HCT116 (cell line): ENCODE measurements at places on chromosomes 1 and 21.
A peak's percentile ranks its signal among the peaks of the same experiment; 100 is the strongest.

DNA sequence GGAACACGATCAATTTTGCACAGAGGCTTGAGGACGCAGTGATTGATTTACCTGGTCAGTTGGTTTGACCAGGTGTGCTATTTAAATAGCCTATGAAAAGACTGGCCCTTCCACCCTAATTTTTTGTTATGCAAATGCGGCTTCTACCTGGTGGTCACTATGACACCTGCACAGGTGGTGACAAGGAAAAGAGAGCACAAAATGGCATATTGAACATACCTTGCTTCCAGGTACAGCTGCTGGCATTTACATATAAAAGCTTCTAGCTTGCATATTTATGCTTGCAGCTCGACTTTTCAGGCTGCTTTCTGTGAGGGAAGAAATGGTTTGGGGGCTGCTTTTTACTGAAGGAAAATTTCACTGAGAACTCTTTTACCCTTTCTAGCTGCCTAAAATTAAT, 15.3 kb upstream of the FMO4 start:
- no peaks in the 10 kb centered on the region; the same call in 1 of the 2 replicates for H3K27me3 ChIP-seq
- H3K4me1 ChIP-seq, result no peaks in the 10 kb centered on the region
- no peak for DNase-seq
- no peaks in the 10 kb centered on the region for H3K36me3 ChIP-seq
- H3K4me3 ChIP-seq, result no peak overlapping the region
- no peak overlapping the region for H3K27ac ChIP-seq

GRCh38 chr1:234975941-234976860, 152.4 kb downstream of the TOMM20 start:
- peaks cover 67% of the 10 kb centered on the region for H3K4me1 ChIP-seq
- no peaks in the 10 kb centered on the region for H3K36me3 ChIP-seq
- no peaks in the 10 kb centered on the region; the same call in 1 of the 2 replicates for H3K27me3 ChIP-seq
- H3K4me3 ChIP-seq, result no peak overlapping the region
- peak overlapping the region; percentile 41 for H3K27ac ChIP-seq

DNA sequence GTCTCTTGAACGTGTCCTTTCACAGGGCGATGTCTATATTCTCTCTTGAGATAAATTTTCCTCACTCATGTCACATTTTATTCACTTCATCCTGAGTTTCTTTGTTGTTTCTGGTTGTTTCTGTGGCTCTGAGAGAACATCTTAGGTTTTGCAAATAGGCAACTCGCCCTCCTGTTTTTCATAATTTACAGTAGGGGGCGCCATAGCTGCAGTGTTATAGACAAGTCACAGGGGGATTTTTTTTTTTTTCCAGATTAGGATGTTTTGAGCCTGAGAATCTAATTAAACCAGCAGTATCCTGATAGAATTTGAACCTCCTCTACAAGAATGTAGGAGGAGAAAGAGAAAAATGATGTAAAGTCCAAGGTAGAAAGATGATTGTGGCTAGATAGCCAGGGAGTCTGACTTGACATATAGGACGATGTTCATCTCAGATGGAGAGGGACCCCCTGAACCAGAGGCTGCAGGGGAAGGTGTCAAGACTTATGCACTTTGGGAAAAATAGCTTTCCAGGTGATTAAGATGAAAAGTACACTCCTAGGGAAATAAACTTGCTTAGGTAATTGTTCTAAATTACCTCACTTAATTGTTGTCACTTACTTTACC, 76.3 kb downstream of the ZP4 start:
- H3K36me3 ChIP-seq, result no peaks in the 10 kb centered on the region
- no peak overlapping the region for H3K27ac ChIP-seq
- no peak overlapping the region for H3K4me3 ChIP-seq
- H3K4me1 ChIP-seq, result no peaks in the 10 kb centered on the region

GRCh38 chr1:240074422-240074821, 17.3 kb upstream of the FMN2 start:
- no peak overlapping the region for H3K27ac ChIP-seq
- no peaks in the 10 kb centered on the region for H3K4me1 ChIP-seq
- no peak overlapping the region for H3K4me3 ChIP-seq

DNA sequence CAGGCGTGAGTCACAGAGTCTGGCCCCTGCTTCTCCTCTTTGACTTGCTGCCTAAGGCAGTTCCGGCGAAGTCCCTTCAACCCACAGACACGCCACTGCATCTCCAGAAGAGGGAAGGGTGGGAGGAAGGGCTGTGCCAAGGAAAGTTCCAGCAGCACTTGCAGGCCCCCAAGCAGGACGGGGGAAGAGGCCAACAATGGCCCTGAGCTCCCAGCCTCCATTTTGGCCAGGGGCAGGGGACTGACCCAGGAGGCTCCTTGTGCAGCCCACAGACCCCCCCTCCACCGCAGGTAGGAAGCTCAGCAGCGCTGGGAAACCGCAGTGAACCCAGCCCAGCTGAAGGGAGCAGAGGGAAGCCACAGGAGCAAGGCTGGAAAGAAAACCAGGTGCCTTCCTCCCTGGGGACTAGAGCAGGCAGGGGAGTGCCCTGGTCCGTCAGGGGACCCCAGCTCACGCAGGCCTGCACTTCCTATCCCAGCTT, 35.4 kb downstream of the ACOT7 start:
- DNase-seq, result no peak
- H3K27me3 ChIP-seq, result no peaks in the 10 kb centered on the region
- peak overlapping the region; percentile 51 for H3K27ac ChIP-seq

GRCh38 chr1:171641076-171641864, 11.2 kb downstream of the MYOC start:
- peaks cover 9% of the 10 kb centered on the region for H3K4me1 ChIP-seq
- no peak overlapping the region for H3K27ac ChIP-seq
- no peaks in the 10 kb centered on the region for H3K36me3 ChIP-seq
- no peak for DNase-seq
- H3K4me3 ChIP-seq, result no peak overlapping the region

DNA sequence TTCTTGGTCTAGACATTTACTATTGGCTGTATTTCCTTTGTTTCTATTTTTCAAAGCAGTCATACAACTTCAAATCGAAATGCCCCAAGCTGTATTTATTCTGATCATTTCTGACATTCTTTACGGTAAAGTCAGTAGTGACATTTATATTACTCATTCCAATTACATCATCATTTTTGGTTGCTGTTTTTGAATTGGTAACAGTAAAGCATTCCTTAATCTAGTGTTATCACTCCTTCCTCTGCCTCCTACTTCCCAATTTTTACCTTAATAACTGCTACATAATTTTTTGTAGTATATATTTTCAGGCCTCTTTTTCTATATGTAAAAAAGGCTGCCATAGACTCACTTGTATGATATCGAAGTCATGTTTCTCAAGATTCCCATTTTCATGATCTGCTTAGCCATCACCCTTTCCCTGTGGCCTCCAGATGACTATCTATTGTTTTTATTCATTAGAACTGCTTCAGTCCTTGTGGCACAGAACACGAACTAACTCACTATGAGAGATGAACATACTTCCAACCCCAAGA, 167.2 kb downstream of the RUNX1 start:
- peaks cover 48% of the 10 kb centered on the region for H3K4me1 ChIP-seq
- no peak overlapping the region for H3K4me3 ChIP-seq
- H3K27ac ChIP-seq, result peak overlapping the region; percentile 31; the same call in 1 of the 2 replicates
- DNase-seq, result no peak

DNA sequence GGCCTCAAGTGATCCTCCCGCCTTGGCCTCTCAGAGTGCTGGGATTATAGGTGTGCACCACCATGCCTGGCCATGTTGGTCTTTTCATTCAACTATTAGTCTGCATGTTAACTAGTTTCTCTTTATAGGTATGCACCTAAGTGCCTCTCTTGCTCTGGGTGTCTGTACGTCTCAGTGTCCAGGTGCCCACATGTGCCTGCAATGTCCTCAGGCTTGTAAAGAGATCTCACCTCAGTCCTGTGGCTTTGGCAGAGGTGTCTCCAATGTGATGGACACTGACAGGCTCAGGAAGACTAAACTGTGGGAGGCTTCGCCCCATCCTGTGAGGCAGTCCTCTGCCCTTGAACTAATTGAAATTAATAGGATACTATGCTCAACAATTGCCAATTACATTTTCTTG, 526.3 kb downstream of the PTPRU start:
- H3K27me3 ChIP-seq, result peaks cover 40% of the 10 kb centered on the region
- DNase-seq, result no peak
- no peaks in the 10 kb centered on the region for H3K36me3 ChIP-seq
- H3K4me3 ChIP-seq, result no peak overlapping the region
- H3K4me1 ChIP-seq, result no peaks in the 10 kb centered on the region
- H3K27ac ChIP-seq, result no peak overlapping the region

DNA sequence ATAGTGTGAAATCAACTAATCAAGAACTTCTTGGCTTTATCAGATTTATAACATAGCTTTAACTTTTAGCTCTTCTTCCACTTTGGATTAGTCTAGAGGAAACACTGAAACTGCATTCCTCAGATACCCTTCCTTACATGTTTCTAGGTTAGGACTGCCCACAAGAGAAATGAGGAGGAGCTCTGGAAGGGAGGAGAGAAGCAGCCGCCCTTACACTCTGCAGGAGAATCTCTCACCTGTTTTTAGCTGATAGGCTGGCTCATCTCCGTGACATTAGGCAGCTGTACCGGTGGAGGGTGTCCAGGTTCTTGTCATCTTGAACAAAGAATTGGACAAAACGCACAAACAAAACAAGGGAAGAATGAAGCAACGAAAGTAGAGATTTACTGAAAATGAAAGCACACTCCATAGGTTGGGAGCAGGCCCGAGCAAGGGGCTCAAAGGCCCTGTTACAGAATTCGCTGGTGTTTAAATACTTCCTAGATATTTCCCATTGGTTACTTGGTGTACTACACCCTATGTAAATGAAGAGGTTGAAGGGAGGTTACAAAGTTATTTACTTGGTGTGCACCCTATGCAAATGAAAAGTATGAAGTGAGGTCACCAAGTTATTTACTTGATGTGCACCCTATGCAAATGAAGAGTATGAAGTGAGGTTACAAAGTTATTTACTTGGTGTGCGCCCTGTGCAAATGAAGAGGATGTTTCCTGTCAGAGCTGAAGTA, 524.9 kb upstream of the CHRM3 start:
- no peaks in the 10 kb centered on the region for H3K36me3 ChIP-seq
- H3K4me1 ChIP-seq, result no peaks in the 10 kb centered on the region
- H3K27ac ChIP-seq, result no peak overlapping the region
- H3K27me3 ChIP-seq, result no peaks in the 10 kb centered on the region
- H3K4me3 ChIP-seq, result no peak overlapping the region
- no peak for DNase-seq

DNA sequence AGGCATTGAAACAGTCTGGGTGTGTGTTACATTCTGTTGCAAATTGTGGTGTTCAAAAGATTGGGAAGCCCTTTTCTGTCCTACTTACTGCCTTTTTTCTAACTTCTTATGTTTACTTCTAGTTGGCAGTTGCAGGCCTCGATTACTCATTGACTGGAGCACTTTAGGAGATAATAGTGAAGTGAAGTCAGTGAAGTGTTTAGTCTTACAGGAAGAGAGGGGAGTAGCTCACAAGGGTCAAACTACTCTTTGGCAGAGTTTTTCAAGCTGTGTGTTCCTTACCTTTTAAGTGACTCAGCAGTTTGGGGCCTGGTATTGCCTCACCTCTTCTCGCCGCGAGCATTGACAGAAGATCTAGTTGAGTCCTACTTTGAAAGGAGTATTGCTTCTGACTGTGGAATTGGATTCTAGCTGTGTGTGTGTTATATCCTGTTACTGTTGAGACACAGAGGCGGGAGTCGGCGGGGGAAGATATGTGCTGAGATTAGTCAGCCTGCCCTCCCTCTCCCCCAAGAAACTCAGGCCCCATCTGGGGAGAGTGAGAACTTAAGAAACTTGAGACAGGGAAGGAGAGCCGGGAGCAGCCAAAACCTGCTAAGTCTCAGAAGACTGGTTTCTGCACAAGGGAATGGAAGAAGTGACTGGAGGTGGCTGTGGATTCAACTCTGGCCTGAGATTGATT, 19.3 kb downstream of the AHCYL1 start:
- H3K27me3 ChIP-seq, result no peaks in the 10 kb centered on the region
- peaks cover 36% of the 10 kb centered on the region for H3K4me1 ChIP-seq
- H3K27ac ChIP-seq, result peak overlapping the region; percentile 85
- peak; percentile 73 for DNase-seq
- H3K36me3 ChIP-seq, result peaks cover 4% of the 10 kb centered on the region; the same call in 1 of the 2 replicates

DNA sequence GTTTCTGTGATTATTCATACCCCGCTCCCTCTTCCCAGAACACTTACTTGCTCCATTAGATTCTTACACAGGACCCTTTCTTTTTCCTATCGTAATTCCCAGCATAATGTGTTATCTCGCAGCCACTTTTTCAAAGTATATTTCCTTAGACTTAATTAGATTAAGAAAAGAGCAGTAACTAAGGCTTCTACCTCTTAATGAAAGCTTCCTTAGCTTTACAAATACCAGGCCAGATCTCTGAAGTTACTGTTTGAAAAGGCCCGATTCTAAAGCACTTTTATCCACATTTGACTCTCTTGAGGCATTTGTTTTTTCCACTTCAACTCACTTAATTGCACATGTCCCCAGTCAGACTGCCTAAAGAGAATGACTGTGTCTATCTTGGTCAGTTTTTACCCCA, 1264.3 kb upstream of the ADGRL2 start:
- 0 out of 2 replicates have a peak, but pooled peaks cover 12% of the 10 kb centered on the region for H3K4me1 ChIP-seq
- DNase-seq, result no peak
- no peak overlapping the region for H3K4me3 ChIP-seq
- H3K27me3 ChIP-seq, result no peaks in the 10 kb centered on the region
- no peaks in the 10 kb centered on the region for H3K36me3 ChIP-seq

GRCh38 chr1:3353876-3354275, 100.6 kb upstream of the ARHGEF16 start:
- H3K27me3 ChIP-seq, result no peaks in the 10 kb centered on the region
- DNase-seq, result no peak
- no peak overlapping the region for H3K4me3 ChIP-seq
- no peaks in the 10 kb centered on the region for H3K4me1 ChIP-seq
- H3K36me3 ChIP-seq, result no peaks in the 10 kb centered on the region

GRCh38 chr1:214899908-214900460, 182.6 kb upstream of the KCNK2 start:
- no peaks in the 10 kb centered on the region for H3K4me1 ChIP-seq
- H3K4me3 ChIP-seq, result no peak overlapping the region
- H3K36me3 ChIP-seq, result no peaks in the 10 kb centered on the region
- H3K27me3 ChIP-seq, result no peaks in the 10 kb centered on the region

DNA sequence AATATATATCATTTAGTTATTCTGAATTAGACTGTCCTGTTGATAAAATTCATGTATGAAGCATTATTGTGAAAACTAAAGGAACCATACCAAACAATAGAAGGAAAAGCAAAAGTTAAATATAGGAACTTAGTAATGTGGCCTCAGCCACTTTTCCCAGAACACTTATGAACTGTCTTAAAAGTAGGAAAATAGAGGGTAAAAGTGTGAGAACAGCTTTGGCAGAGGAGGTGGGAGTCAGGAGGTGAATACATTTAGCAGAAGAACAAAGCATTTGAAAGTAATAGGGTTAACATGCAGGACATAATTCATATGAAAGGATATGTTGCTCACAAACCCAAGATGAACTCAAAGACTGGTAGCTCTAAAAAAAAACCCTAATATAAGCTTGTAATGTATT, 121.9 kb downstream of the KCNT2 start:
- H3K27me3 ChIP-seq, result no peaks in the 10 kb centered on the region
- no peaks in the 10 kb centered on the region for H3K36me3 ChIP-seq

GRCh38 chr1:225882694-225883615, 775 bp upstream of the TMEM63A start:
- H3K4me3 ChIP-seq, result peak overlapping the region; percentile 83
- H3K27ac ChIP-seq, result peak overlapping the region; percentile 81
- no peak for DNase-seq
- no peaks in the 10 kb centered on the region for H3K27me3 ChIP-seq
- peaks cover 23% of the 10 kb centered on the region for H3K4me1 ChIP-seq

- H3K27ac ChIP-seq, result no peak overlapping the region
- H3K4me1 ChIP-seq, result peaks cover 5% of the 10 kb centered on the region; the same call in 1 of the 2 replicates
- no peaks in the 10 kb centered on the region for H3K27me3 ChIP-seq
- H3K4me3 ChIP-seq, result no peak overlapping the region
Measured at GRCh38 chr1:7220007-7220406, 434.8 kb downstream of the CAMTA1 start.

- no peak for DNase-seq
- H3K27me3 ChIP-seq, result peaks cover 18% of the 10 kb centered on the region; the same call in 1 of the 2 replicates
- H3K27ac ChIP-seq, result no peak overlapping the region
- H3K4me3 ChIP-seq, result no peak overlapping the region
Measured at GRCh38 chr1:5840551-5841001, 151.6 kb downstream of the NPHP4 start.
